Astrocyte of the hippocampus (primary cell): ENCODE measurements at places on chromosomes 4 and X.

DNA sequence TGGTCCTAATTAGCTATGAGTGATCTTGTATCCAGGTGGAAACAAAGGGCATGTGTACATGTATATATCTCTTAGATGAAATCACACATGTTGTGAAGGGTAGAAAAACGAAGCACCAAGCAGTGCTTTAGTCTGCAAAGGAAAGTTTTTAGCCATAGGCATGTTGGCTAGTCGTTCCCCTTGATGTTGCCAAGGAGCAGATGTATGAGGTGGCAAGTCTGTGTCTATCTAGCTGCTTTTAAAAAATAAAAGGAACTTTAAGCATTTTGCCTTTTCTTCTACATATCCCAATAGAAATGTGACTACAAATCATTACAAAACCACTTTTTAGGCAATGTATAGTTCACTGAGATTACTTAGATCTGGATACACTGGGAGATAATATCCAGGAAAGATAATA is 63.1 kb downstream of the NSUN7 start:
- DNase-seq: no peak

DNA sequence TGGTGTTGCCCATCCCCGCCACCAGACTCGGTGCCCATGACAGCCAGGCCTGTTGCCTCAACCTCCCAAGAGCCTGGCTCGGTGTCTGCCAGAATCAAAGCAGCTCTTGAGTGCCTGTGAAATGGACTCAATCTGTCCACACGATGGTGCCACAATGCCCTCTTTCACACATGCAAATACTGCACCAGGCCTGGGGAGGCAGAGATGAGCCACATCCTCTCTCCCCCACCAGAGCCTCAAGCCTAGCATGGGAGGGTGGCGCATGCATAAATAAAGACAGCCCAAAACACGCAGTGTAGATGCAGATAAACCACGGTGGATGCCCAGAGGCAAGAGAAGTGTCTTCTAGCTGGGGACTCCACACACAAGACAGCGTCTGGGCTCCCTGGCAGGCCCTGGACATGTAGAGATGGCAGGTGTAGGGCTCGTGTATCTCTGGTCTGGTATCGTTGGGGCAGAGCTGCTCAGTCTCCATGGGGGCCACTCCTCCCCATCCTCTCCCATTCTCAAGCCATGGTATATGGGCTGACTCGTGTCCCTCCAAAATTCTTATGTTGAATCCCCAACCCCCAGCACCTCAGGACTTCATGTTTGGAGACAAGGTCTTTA is 65.6 kb downstream of the JAKMIP1 start:
- no peak for DNase-seq

- no peak for DNase-seq
These were observed 78.5 kb downstream of the EFHC2 start for GRCh38 chrX:44264936-44265335.

DNA sequence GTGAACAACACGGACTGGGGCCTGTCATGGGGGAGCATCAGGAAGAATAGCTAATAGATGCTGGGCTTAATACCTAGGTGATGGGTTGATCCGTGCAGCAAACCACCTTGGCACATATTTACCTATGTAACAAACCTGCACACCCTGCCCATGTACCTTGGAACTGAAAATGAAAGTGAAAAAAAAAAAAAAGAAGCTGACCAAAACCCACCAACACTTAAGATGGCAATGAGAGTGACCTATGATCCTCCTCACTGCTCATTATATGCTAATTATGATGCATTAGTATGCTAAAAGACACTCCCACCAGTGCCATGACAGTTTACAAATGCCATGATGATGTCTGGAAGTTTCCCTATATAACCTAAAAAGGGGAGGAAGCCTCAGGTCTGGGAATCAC is 503.2 kb upstream of the CTSO start:
- no peak for DNase-seq

- DNase-seq: no peak
These were observed 176.0 kb downstream of the MGST2 start for GRCh38 chr4:139841464-139842195.

DNA sequence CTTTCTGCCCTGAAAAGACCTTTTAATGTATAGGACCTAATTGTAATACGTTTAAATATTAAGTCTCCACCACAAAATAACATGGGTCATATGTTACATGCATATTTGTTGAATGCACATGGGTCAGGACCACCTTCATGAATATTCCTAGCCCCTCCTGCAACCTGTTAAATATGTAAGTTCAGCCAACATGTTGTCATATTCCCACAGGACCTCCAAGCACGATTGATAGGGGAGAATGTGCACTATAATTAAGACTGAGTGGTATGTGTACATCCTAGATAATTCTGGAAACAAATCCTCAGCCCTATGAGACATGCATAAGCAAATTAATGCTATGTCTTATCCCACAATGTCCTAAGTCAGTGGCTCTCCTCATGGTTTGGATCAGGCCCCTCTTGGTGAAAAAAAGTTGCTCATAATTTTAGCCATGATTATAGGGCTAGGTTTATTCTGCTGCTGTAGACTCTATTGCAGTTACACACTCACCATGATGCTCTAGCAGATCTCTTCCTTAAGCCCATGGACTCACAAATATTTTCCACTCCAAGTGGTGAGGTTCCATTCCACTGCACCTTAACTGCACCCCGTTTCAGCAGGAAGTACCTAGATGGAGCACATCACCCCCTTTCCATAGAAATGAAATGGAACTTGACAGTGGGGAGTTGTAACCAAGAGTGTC is 10.2 kb downstream of the TIGD2 start:
- no peak for DNase-seq

DNA sequence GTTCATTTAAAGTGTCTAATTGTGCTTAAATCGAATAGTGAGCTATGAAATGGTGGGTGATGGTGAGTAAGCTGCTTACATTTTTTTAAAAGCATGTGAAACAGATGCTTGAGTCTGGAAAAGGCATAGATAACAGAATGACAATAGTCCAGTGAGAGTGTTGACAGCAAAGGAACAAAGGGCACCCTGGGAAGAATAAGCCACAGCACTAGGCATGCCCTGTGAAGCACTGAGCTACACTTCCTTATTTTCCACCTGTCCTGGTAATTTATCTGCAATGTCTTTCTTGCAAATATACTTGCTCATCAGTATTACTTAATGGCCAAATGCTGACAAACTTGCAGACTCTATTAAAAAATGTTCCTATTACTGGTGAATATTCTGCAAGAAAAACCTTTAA is 168.7 kb downstream of the PRDM5 start:
- no peak for DNase-seq

DNA sequence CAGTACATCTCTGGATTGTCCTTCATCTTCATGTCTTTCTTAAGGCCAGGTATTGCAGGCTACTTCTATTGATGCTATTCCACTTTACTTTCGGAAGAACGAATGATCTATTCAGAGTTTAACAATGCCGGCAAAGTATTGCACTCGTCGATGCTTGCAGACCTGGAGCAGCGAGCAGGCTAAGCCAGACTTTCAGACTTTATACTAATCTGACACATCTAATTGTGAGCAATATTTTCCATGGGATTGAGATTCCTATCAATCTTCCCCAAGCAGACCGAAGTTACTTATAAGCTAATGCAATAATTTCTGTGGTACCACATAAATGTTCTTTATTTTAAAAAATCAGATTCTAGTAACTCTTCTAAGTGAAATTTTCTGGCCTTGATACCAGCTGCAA is 1.6 kb downstream of the EMCN start:
- no peak for DNase-seq

DNA sequence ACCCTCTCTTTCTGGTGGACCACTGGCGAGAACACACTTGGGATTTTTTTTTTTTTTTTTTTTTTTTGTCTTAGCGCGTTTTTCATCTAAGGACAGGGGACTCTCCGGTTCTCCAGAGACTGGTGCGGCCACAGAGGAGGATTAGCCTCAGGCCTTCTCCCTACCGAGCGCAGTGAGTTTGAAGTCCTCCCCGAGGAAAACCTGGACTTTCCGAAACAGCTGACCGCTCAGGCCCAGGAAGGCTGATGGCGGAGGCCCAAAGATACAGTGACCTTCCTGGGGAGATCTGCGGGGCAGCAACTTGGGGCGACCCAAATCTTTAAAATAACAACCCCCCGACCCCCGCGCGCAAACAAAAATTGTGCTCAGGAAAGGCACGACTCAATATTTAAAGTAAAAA is 9.2 kb downstream of the NKX3-2 start:
- no peak for DNase-seq

- DNase-seq: peak; percentile 17
These were observed 473.8 kb downstream of the SPRY1 start for GRCh38 chr4:123870216-123870876.

- DNase-seq: peak; percentile 98
These were observed 14.7 kb downstream of the SORCS2 start for GRCh38 chr4:7206911-7207567.

DNA sequence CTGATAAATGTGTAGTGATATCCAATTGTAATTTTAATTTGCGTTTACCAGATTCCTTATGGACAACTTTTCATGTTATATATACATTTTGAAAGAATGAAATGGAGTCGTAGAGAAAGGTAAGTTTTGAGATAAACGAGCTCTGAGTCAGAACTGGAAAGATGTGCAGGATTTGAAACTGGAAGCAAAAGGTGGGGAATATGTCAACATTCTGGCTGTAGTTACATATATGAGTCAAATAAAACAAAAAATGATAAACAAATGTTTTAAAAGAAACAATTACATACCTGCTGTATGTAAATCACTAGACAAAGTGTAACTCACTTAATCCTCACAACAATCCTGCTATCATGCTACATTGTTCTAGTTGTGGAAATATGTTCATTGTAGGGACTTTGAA is 84.0 kb downstream of the LPAR4 start:
- DNase-seq: no peak

- no peak for DNase-seq
These were observed 188.8 kb downstream of the PPP3CA start for GRCh38 chr4:101158507-101158906.

GRCh38 chrX:150005027-150005426 is 66.7 kb upstream of the EOLA2 start:
- no peak for DNase-seq

DNA sequence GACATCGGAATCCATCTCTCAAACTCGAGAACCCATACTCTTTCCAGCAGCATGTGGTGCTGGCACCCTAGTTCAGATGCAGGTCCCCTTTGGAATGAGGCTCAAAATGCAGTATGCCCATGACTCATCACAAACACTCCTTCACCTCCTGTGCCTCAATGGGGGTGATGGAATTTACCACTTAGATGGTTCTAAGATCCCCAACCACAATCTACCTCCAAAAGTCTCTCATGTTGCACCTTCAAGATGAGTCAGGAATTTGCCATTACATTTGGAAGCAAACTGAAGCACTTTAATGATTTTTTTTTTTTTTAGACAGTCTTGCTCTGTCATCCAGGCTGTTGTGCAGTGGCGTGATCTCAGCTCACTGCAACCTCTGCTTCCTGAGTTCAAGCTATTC is 8.5 kb upstream of the MID1 start:
- no peak for DNase-seq

GRCh38 chrX:65532016-65532415 is 2.6 kb downstream of the LAS1L start:
- no peak for DNase-seq

- DNase-seq: peak; percentile 98
These were observed 208.3 kb upstream of the JADE1 start for GRCh38 chr4:128600996-128601871.

DNA sequence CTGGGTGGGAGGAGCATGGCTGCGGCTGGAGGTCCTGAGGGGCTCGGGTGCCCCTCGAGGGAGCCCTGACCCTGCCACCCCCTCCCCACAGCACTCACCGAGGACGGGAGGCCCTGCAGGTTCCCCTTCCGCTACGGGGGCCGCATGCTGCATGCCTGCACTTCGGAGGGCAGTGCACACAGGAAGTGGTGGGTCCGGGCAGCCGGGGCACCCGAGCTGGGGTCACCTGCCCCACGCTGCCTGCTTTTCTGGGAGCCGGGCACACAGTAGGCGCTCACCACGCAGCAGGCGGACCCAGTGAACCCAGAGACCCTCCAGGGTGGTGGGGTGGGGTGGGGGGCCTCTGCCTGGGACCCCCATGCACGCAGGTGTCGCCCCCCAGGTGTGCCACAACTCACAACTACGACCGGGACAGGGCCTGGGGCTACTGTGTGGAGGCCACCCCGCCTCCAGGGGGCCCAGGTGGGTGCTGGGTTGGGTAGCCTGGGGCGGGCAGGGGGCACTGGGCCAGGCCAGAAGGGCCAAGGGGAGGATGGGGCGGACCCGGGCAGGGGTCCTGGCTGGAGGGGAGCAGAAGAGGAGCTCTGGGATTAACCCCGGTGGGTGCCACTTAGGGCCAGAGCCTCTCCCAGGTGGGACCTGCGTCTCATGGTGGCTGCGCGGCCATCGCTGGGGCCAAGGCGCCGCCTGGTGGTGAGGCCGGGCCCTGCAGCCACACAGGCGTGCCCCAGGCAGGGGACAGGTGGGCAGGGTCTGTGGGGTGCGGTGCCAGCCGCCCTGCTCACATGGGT is 1.4 kb downstream of the HGFAC start:
- peak; percentile 67 for DNase-seq

DNA sequence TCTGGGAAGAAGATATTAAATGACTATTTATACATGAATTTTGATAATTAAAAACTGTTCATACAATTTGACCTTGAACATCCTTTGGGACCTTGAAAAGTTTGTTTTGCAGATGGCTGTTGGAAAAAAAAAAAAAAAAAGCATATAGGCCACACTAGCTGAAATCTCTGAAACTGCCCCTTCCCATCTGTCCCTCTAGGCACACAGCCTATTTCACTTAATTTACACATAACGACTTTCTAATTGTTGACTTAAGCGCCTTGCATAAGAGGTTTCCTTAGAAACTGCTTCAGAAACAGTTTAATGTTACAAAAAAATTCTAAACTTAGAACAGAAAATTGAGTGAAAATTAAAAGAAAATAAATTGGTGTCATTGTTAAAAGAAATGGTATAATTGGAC is 131.0 kb downstream of the COX18 start:
- no peak for DNase-seq

DNA sequence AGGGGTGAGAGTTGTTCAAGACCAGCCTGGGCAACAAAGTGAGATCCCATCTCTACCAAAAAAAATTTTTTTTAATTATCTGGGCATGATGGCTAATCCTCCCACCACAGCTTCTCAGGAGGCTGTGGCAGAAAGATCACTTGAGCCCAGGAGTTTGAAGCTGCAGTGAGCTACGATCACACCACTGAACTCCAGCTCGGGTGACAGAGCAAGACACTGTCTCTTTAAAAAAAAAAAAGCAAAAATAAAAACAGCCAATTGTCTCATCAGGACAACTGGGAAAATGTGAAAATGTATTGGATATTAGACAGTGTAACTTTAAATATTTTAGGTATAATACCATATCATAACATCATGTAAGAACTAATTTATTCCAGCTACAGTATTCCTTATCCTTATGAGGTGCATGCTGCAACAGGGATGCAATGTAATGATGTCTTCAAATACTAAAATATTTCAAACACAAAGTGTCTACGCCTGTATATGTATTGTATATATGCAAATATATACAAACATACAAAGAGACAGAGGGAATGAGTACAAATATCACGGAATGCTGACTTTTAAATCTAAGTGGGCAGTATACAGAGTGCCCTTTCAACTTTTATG is 17.2 kb downstream of the FAM13A start:
- DNase-seq: no peak

DNA sequence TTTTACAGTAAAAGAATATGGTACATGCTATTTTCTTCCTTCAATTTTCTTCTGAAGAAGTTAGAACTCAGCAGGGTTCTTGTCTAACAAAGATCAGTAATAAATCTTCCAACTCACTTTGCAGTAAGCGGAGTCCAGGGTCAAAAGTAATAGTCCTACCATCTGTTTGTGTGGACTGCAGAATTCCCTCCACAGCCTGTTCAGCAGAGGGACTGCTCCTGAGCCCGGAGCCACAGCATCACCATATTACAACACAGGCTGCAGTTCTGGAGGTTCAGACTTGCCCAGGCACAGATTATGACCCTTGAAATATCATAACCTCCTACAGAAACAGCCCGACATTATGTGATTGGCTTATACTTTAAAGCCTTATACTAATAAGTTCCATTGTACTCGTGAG is 10.3 kb downstream of the FHDC1 start:
- DNase-seq: no peak
